T-helper 1 cell (primary cell): ENCODE measurements at places on chromosomes 3 and 15.

GRCh38 chr15:33360886-33361285 lies 50.1 kb downstream of the RYR3 start:
- DNase-seq = no peak

- DNase-seq = no peak
Observed at GRCh38 chr3:23981955-23982354, 36.9 kb downstream of the NR1D2 start.

DNA sequence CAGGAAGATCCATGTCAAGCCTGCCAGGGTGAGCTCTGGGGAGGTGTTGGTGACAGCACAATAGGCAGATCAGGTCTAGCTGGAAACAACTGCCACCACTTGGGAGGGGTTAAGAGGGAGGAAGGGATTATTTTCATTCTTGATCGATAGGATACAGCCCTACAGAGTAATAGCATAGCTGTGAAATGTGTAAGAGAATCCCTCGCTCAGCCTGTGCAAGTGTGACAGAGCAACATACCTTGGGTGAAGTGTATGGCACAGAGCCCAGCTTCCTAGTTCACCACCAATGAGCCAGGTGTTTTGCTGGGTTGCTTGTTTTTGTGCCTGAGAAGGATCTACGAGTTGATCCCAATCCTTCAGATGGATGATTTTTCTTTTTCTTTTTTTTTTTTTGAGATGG lies 9.2 kb upstream of the DCUN1D1 start:
- no peak for DNase-seq

DNA sequence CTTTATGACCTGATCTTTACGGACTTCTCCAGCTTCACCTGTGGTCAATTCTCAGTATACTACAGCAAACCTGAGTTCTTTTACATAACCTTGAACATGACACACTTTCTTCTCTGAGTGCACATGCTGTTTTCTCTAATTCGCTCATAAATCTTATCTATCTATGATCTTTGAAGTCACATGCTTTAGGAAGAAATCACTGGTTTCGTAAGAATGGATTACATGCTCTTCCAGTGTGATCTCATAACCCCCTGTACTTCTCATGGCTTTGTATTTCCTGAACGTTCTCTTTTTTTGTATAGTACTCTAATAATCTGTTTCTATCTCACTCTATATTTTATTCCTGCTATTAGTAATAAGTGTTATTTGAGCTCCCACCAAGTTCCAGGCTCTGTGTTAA lies 1165.2 kb downstream of the TBL1XR1 start:
- no peak for DNase-seq

DNA sequence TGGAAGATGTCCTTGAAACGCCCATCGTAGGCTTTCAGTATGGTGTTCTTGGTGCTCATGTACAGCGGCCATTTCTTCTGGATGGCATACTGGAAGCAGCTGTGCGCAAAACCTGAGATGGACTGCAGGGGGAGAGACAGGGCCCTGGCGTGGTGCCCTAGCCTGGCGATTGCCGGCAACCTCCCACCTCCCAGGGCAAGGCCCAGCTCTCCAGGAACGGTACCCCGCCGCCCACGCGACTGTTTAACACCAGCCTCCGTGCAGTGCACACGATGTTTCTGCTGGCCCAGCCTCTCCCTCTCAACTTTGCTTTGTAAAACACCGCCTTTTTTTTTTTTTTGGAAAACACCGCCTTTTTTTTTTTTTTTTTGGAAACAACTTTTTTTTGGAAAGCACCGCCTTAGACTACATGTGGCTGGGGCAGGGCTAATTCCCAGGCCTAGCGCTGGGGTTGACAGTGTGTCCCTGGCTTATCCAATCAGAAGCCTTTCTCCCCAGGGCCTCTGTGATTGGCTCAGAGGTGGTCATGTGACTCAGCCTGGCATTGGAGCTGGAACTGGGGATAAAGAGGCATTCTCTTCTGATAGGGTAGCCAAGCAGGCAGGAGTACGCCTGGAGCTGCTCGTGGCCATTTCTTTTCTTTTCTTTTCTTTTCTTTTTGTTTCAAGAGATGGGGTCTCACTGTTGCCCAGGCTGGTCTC lies 14.7 kb downstream of the IDH2 start:
- DNase-seq = no peak

- peak; percentile 57 for DNase-seq
Observed at GRCh38 chr3:49165771-49166751, at the start of gene CCDC71. CCDC71 (minus strand) TSS chr3:49166331; CDS start chr3:49164208, 2,123 bp downstream.

- no peak for DNase-seq
Observed at GRCh38 chr3:157113832-157114505, 46.0 kb downstream of the CCNL1 start.

DNA sequence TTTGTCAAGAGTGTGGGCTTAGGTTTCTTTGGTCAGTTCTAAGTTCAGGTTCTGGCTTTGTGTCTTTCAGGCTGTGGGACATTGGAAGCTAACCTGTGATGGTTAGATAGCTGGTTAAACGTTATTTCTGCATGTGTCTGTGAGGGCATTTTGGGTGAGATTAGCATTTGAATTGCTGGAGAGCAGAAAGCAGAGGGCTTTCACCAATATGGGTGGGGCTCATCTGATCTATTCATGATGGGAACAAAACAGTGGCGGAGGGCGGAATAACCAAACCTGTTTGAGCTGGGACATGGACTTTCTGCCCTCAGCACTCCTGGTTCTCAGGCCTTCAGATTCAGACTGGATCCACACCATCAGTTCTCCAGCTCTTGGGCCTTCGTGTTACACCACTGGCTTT lies 195.4 kb downstream of the KLF13 start:
- DNase-seq = no peak

DNA sequence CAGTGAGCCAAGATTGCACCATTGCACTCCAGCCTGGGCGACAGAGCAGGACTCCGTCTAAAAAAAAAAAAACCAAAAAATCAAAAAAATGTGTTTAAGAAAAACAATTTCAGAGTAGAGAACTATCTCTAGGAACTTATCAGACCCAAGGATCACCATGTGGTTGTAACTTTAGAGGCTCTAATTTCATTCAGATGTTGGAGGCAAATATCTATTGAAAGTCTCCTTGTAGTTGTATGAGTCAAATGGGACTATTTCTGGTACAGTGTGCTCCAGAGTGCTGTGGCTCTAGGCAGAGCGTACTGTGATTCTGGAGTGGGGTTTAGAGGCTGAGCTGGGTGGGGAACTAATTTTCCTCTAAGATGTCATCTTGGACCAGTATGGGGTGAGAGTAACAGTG lies 398.7 kb downstream of the SHQ1 start:
- DNase-seq = no peak

- DNase-seq = no peak
Observed at GRCh38 chr3:132669256-132669777, 9.2 kb downstream of the UBA5 start.

GRCh38 chr3:187746442-187747281 lies 1.4 kb upstream of the BCL6 start:
- no peak for DNase-seq

GRCh38 chr15:42344763-42345162 lies 14.5 kb upstream of the CAPN3 start:
- DNase-seq = no peak

DNA sequence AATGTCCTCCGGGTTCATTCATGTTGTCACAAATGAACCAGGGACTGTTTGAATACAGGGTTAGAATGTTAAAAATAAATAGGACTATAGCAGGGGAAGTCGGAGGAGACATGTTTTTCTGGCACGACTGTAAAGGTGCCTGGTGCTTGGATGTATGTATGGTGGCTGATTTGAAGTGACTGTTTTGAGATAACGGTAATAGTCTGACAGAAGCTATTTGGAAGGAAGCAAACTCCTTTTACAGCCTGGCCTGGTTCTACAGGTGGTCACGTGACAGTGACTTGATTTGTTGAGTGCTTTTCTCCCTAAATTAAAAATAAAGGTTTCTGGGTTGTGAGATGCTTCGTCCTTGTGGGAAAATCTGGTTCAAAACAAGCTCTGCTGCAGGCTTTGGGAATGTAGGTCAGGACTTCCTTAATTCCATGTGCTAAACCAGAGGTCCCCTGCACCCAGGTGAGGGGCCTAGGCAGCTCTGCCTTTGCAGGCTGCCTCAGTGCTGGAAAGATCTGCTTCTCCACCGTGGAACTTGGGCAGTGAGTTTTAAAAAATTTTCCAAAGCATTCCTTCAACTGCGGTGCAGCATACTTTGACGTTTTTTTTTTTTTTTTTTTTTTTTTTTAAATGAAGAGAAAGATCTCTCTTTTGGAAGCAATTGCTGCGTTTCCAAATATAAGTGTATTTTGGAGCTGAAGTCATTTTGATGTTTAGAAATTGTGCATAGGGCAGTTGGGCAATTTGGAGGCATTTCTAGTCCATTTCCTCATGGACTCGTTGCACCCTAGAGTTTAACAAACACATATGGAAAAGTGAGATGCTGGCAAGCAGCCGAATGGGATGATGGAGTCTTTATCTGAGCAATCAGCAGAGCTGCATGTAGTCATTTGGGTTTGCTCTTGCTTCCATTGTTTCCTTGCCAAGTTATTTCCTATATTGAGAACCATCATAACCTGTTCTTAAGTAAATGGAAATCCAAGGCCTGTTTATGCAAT lies 30.9 kb downstream of the ITPR1 start:
- no peak for DNase-seq

GRCh38 chr3:38984110-38984509 lies 67.6 kb downstream of the SCN11A start:
- DNase-seq = no peak

GRCh38 chr15:89599021-89599420 lies 23.8 kb downstream of the TICRR start:
- DNase-seq = no peak

DNA sequence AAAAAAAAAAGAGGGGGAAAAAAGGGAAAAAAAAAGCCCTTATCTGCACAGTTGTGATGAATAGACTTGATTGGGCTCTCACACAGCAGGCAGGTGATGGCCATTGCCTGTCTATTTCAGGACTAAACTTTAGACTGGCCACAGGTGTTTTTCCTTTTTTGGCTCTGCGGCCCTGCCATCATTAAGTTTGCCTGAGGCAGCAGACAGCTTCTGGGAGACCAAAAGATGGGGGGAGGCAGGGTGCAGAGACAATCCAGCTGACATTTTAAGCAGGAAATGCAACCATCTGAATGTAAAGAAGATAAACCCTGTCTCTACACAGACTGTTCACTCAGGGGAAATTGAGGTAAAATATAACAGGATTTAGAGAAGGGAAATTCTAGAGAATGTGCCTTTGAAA lies 295.0 kb upstream of the KCNH8 start:
- no peak for DNase-seq

- no peak for DNase-seq
Observed at GRCh38 chr15:95368191-95368590, 962.3 kb upstream of the NR2F2 start.

GRCh38 chr15:48103647-48104046 lies 17.1 kb upstream of the SLC24A5 start:
- no peak for DNase-seq

GRCh38 chr15:100593431-100593830 lies 8.6 kb downstream of the LINS1 start:
- DNase-seq = no peak

- no peak for DNase-seq
Observed at GRCh38 chr15:32641517-32642059, at the start of gene SCG5. SCG5 (plus strand) TSS chr15:32641710; CDS start chr15:32643593, 1,883 bp downstream.

GRCh38 chr3:190086191-190086590 lies 34.5 kb downstream of the P3H2 start:
- no peak for DNase-seq

DNA sequence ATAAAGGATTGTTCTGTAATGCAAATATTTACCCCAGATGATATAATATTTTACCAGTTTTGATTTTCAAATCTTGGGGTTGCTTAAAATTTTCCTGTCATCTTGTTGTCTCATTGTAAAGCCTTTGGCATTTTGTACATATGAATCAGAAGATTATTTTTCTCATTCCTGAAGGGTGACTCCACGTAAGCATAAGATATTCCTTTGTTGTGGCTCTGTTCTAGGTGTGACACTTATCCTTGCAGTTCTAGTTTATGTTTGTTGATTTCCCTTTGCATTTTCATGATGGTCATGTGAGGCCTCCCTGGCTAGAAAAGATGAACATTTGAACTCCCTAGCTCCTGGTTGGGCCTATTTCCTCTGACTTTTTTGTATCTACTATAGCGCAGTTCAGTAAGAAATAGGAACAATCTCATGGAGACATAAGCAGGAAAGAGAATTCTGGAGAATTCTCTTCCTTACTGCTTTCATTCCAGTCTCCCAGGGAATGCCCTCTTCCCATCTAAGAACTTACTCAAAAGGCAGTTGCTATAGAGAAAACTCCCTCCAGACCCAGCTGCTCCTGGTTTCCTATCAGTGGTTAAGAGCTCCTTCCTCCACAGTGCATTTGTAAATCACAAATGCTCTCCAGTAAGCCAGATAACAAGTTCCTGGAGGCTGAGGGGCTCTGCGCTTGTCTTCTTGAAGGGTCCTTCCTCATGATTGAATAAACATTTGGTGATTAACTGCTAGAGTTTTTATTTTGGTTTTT lies 124.7 kb downstream of the WNT5A start:
- no peak for DNase-seq

- DNase-seq = no peak
Observed at GRCh38 chr3:184505076-184505878, 56.3 kb upstream of the EPHB3 start.

- peak; percentile 62 for DNase-seq
Observed at GRCh38 chr15:90388462-90389380, 679 bp downstream of the IQGAP1 start.

DNA sequence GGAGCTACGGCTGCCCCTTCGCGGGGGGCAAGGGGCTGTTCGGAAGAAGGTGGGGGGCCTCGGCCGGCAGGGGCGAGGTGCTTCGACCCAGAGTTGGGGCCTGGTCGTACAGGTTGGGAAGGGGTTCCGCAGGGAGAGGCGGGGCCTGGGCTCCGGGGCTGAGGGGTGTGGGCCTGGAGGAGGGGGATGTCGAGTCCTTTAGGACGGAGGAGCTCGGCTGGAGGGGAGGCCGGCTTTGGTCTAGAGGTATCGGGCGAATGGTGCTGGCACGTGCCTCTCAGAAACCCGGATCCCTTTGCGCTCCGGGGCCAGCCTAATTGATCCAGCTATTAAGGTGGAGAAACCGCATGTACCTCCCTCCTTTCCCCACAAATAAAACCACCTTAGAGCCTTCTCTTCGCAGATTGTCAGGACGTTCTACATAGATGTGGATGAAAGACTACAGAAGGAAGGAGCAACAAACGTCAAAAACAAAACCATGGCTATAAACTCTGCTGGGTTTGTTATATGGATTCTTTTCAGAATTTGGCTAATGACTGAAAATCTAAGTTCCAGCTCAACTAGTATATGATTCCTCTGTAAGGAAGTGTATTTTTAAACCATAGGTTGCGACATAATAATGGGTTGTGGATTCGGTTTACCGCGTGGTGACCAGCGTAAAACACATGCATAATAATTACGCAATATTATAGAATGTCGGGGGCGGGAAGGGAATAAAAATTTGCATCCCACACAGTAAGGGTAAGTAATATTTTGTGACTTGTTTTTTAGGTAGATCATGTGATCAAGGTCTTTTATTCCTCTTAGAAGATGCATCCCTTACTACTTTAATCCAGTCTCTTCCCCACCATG lies 644 bp upstream of the NGLY1 start:
- DNase-seq = no peak

- no peak for DNase-seq
Observed at GRCh38 chr15:78414621-78415250, 23.3 kb upstream of the IREB2 start.

DNA sequence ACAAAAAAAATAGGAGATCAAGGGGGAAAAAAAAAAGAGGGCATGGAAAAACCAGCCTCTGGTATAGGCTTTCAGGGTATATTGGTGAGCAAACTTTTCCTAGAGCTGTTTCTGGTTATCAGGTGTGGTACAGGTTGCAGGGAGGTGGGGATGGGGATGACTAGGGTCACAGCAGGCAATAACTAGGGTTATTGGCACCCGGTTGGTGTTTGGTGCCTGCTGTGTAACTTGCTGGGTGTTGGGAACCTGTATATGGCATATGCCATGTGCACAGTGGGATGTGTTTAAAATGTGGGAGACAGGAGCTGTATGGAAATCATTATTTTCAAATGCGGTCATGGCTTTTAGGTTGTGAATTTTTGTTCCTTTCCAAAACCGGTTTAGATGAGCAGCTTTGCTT lies 119.2 kb downstream of the PTPRG start:
- DNase-seq = no peak
